CD8-positive, alpha-beta memory T cell (primary cell): ENCODE measurements at places on chromosomes 12 and 14.

GRCh38 chr12:128991716-128992115, 138.4 kb downstream of the GLT1D1 start:
- DNase-seq: no peak

GRCh38 chr12:3323002-3323685, 167.9 kb upstream of the PRMT8 start:
- DNase-seq: no peak

- no peak for DNase-seq
Measured at GRCh38 chr12:15705606-15706005, 83.6 kb downstream of the EPS8 start.

DNA sequence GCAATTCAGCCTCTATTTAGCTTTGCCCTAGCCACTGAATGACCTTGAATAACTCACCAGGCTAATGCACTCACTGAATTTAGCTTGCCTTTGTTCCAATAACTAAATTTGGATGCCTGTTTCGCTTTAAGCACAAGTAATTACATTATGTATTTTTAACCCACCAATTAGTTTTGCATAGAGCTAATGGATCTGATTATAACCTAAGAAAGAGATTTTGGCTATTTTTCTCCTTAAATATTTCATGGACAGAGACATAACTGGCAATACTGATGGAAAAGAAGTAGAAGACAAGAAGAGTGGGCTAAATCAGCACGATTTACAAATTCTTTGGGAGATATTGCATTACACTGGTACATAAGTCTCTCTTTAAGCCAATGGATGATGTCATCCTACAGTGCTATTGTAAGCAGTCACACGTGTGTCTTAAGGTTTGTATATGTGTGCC, 85.7 kb downstream of the AKAP6 start:
- no peak for DNase-seq

- DNase-seq: no peak
Measured at GRCh38 chr14:94876306-94876705, 106.4 kb upstream of the GSC start.

DNA sequence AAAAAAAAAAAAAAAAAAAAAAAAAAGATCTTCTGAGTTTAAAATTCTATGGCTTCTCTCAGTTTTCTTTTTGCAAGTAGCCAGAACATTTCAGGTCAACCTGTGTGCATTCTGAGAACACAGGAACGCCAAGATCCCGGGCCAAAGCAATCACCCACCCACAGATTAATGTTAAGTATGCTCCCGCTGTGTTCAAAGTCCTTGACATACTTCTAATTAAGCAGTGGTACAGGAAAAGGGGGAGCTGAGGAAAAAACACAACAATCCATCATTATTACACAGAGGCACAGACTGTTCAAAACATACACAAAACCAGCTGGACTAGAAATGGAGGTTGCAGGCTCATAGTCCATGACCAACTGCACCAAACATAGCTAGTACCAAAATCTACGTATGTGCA, 2.8 kb downstream of the FBXO21 start:
- DNase-seq: no peak

- DNase-seq: no peak
Measured at GRCh38 chr14:44316647-44317440, 190.2 kb downstream of the FSCB start.

DNA sequence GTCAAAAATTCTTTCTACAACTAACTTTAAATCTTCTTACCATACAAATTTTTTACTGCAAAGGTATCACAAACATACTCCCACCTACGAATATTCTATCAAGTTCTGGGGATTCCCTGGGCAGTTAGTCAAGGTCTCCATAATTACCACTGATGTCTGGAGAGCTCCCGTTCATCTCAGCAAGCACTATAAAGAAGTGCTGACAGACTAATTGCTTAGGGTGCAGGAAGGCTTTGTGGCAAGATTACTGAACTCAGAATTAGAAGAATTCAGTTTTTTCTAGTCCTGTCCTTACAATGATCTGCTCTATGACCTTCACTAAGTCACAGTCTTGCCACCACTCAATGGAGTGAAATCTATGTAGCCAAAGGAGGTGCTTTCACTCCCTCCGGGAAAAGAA, 61.5 kb downstream of the DUSP16 start:
- DNase-seq: no peak

- DNase-seq: no peak
Measured at GRCh38 chr12:102512523-102512922, 32.2 kb upstream of the IGF1 start.

GRCh38 chr14:38199076-38199475, 8.6 kb upstream of the SSTR1 start:
- no peak for DNase-seq

GRCh38 chr12:47752552-47752951, 6.1 kb downstream of the RAPGEF3 start:
- DNase-seq: no peak

GRCh38 chr14:104680806-104681688, 8.4 kb upstream of the INF2 start:
- no peak for DNase-seq

DNA sequence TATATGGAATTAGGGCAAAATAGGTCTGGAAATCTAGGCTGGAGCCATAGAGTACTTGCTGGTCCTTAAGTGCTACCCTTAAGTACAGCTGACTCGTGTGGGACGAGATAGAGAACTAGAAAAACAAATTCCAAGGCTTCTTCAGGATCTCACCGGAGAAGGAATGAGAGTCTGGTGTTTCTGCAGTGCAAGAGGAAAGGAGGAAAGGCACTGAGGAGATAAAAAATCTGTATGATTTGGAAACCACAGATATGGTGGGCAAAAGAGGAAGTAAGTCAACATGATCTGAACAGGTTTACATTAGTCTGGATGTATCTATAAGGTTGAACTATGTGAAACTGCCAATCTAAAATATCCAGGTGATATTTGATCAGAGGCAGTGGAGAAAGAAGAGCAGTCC, 134.4 kb upstream of the SOX5 start:
- DNase-seq: no peak

DNA sequence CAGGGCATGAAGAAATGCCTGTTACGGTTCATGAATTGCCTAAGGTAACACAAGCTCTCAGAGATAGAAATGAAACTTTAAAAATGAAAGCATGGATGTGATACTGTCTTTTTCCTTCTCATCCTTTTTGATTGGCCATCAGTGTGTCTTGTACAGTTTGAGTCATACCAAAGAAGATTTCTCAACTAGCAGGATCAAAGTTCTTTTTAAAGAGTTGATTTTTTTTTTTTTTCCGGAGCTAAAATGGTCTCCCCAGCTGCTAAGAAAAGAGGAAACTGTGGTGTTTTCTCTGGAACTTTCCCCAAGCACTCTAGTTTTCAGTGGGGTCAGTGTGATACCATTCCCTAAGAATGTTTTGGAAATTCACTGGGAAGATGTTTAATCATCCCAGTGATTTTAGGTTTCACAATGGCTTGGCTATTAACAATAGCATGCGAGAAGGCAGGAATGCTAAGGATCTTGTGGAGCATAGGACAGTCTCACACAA, 105.0 kb downstream of the ETNK1 start:
- no peak for DNase-seq

GRCh38 chr14:36844443-36845195, 183.0 kb downstream of the PAX9 start:
- DNase-seq: no peak
